Stimulated activated CD8-positive, alpha-beta memory T cell treated with anti-CD3 and anti-CD28 coated beads, Interleukin-7, amount 100 ng/mL, for 24 hours (primary cell): ENCODE measurements at places on chromosomes 1 and 21.

GRCh38 chr1:96361961-96362360 lies 359.6 kb upstream of the PTBP2 start:
- DNase-seq = no peak

GRCh38 chr1:21152423-21153100 lies 24.1 kb downstream of the EIF4G3 start:
- no peak for DNase-seq

- no peak for DNase-seq
Observed at GRCh38 chr1:42450061-42450460, 5.8 kb downstream of the ZMYND12 start.

DNA sequence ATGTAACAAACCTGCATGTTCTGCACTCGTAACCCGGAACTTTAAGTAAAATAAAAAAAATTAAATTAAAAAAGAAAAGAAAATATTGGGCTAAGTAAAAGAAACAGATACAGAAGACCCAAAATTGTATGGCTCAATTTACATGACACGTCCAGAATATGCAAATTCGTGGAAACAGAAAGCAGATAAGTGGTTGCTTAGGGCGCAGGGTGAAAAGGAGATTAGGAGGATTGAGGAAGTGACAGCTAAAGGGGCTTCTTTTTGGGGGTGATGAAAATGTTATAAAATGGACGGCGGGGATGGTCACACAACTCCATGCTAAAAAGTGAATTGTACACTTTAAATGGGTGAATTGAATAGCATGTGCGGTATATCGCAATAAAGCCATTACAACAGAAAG lies 27.4 kb upstream of the ZBTB21 start:
- no peak for DNase-seq

DNA sequence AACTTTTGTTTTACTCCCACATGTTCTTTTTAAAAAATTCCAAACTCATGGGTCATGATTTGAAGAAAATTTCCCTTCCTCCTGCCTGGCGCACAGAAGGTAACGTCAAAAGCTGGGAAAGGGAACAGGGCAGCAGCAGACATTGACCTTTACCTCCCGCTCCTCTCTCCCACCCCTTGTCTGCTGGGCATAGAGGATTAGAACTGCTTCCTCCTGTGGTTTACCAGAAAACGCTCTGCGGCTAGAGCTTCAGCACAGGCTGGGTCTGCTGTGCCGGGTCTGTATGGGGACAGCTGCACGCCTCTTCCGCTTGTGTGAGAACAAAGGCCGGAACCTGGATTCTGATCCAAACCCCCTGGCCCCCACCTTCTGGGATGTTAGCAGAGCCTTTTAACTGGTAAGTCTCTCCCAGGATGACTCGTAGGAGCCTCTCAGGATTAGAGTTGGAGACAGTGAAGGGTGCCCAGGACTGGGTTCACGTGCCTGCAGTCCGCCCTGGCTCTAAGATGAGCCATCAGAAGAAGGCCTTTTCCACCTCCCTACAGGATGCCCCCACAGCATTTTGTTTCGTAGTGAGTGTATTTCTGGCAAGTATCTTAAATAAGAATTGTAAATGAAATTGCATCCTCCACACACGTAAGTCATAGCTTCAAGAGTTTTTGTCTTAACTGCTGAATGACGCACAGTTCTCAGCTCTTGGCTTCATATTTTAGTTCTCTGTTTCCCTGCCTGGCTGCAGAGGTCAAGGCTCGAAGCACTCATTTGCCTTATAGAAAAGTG lies 5.2 kb downstream of the H6PD start:
- DNase-seq = peak; percentile 23

DNA sequence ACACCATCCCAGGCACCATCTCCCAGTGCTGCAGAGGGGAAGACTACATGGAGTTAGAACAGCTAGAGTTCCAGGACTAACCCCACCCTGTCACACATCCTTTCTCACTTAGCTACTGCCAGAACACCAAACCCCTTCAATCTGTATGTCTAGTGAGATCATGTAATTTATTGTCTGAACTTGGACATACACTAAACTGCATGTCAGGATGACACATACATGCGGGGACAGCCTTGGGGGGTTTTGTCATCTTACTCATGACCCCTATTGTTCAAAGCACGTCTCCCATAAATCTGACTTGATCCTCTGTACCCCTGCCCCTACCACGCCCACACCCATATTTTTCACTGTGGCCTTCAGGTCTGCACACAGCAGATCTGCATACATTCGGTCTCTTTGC lies 71.3 kb downstream of the GABPA start:
- no peak for DNase-seq
